ENCODE measurements at places on chromosomes 3 and 15.
A peak's percentile ranks its signal among the peaks of the same experiment; 100 is the strongest.

GRCh38 chr3:184541886-184542562 lies 19.6 kb upstream of the EPHB3 start:
- DNase-seq, result no peak

- DNase-seq, result peak; percentile 28
Measured at GRCh38 chr3:106421909-106422308, 553.1 kb upstream of the CBLB start.

- DNase-seq, result no peak
Measured at GRCh38 chr3:56188201-56188600, 280.1 kb downstream of the ERC2 start.

DNA sequence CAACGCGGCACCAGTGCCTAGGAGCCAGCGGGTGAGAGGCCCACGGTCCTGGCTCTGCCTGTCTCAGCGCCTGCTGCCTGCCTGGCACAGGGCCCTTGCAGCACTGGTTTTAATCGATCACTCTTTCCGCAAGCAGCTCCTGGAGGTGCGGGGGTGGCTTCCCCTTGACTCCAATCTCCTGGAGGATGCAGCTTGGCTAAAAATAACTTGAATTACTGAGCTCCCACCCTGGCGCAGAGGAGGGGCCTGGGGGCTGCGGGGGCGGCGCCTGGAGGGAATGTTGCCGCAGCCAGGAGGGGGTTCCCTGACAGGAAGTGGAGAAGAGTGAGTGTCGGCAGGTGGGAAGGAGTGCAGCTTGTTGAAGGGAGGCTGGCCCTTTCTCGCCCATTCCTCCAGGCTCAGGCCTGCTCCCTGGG lies 9.9 kb upstream of the RPL29 start:
- peak; percentile 28 for DNase-seq

DNA sequence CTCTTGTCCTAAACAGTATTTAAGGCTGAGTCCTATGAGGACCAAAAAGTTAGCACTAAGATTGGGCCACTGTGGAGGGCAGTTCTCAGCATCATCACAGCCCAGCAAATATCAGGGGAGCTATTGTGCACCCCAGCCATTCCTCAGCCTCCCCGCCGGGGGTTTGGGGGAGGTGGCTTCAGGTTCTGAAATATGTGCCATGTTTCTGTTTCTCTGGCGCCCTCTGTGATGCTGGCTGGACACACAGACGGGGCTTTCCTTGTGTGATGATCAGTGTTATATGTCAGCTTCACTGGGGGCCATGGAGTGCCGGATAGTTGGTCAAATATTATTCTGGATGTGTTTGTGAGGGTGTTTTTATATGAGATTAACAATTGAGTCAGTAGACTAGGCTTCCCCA lies 106.8 kb downstream of the GABRG3 start:
- no peak for DNase-seq

GRCh38 chr3:152817400-152817799 lies 17.5 kb upstream of the P2RY1 start:
- DNase-seq, result no peak

GRCh38 chr3:35659768-35660167 lies 20.4 kb downstream of the ARPP21 start:
- DNase-seq, result no peak

- peak; percentile 57 for DNase-seq
Measured at GRCh38 chr3:106688464-106688863, 688.8 kb upstream of the CCDC54 start.

GRCh38 chr3:45330510-45331295 lies 57.7 kb upstream of the LARS2 start:
- no peak for DNase-seq

DNA sequence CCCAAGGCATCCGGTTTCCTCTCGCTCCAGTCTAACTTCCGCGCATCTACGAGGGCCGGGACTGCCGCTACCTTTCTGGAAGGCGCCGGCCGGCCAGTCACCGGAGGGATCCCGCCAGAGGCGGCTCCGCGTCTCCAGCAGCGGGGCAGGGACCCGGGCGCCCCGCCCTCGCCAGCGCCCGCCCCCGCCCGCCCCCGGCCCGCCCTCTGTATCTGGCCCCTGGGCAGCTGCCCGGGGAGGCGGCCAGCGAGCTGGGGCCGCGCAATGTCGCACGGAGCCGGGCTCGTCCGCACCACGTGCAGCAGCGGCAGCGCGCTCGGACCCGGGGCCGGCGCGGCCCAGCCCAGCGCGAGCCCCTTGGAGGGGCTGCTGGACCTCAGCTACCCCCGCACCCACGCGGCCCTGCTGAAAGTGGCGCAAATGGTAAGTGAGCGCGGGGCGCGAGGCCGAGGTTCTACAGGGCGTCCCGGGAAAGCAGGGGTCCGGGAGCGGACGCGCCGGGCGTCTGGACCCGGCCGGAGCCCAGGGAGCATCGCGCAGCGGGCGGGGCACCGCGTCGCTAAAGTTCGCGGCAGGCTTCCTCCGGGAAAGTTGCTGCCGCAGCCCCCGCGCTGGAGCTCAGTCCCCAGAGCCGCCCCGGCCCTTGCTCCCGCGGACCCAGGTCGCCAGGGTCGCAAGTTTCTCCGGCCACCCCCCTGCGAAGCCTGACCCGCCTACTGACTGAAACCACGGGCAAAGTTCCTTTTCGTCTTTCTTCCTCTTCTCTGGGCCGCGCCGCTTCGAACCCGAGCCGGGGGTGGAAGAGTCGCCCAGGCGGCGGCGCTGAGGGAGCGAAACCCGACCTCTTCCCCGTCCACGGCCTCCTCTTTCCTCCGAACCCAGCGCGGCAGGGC lies at the start of gene CMTM7:
TSS of gene CMTM7 (plus strand) at position 211 of the 893 bp plus-strand sequence. CDS start at position 265, 54 bp downstream.
- peak; percentile 22 for DNase-seq

GRCh38 chr3:16066975-16067374 lies 107.5 kb upstream of the GALNT15 start:
- DNase-seq, result peak; percentile 93

- DNase-seq, result no peak
Measured at GRCh38 chr15:69881766-69882165, 216.0 kb downstream of the TLE3 start.

- peak; percentile 43 for DNase-seq
Measured at GRCh38 chr15:63348392-63348791, 33.3 kb downstream of the CA12 start.

GRCh38 chr3:196115678-196116083 lies 33.8 kb upstream of the TFRC start:
- no peak for DNase-seq

- peak; percentile 86 for DNase-seq
Measured at GRCh38 chr15:41660235-41661077, at the start of gene MGA. MGA (plus strand) TSS chr15:41660405.

DNA sequence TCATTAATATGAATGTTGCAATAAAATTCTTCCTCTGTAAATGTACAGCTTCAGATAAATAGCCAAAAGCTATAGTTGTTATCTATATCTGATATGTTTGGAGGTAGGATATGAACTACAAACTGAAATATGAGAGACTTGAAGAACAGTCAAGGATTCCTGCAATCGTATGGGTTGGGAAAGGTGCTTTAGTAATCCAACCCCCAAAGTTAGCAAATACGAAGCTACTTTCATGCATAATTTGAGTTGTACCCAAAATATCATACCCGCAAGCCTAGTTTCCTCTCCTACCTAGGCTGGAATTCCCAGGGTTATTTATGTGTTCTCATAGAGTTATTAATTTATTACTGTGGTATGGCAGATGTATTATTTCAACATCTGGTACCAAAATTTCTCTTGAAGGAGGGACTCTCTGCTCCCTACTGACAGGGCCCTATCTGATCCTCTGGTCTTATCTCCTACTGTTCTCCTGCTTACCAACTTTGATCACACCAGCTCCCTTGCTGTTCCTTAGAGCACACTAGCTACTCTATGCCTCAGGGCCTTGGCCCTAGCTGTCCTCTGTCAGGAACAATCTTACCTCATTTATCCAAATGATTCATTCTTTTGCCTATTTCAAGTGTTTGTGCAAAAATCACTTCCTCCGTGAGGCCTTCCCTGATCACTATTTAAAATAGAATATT lies 140.4 kb upstream of the CCDC54 start:
- no peak for DNase-seq

DNA sequence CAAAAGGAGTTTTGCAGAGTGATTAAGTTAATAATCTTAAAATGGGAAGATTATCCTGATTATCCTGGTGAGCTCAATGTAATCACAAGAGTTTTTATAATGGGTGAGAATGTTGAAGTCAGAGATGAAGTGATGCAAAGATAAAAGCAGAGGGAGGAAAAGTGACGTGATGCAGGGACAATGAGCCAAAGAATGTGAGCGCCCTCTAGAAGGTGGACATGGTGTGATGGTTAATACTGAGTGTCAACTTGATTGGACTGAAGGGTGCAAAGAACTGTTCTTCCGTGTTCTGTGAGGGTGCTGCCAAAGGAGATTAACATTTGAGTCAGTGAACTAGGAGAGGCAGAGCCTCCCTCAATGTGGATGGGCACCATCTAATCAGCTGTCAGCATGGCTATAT lies 569.6 kb upstream of the AGTR1 start:
- DNase-seq, result no peak

- peak; percentile 89 for DNase-seq
Measured at GRCh38 chr3:188507244-188507720, 353.3 kb downstream of the LPP start.

DNA sequence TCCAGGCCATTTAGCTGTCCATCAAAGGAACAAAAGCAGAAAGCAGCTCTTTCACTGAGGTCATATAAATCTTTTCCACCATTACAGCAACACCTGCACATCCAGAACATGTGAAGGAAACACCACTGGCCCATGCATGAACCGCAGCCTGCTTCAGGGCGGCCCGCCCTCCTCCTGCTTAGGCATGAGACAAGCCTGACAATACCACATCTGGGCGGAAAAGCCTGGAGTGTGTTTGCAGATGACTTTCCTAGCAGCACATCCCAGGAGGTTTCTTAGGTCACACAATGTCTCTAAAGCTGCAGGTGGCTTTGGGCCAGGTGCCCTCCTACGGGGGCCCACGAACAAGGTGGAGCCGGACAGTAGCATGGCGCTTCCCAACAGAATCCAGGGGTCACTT lies 19.6 kb downstream of the CYFIP1 start:
- no peak for DNase-seq

DNA sequence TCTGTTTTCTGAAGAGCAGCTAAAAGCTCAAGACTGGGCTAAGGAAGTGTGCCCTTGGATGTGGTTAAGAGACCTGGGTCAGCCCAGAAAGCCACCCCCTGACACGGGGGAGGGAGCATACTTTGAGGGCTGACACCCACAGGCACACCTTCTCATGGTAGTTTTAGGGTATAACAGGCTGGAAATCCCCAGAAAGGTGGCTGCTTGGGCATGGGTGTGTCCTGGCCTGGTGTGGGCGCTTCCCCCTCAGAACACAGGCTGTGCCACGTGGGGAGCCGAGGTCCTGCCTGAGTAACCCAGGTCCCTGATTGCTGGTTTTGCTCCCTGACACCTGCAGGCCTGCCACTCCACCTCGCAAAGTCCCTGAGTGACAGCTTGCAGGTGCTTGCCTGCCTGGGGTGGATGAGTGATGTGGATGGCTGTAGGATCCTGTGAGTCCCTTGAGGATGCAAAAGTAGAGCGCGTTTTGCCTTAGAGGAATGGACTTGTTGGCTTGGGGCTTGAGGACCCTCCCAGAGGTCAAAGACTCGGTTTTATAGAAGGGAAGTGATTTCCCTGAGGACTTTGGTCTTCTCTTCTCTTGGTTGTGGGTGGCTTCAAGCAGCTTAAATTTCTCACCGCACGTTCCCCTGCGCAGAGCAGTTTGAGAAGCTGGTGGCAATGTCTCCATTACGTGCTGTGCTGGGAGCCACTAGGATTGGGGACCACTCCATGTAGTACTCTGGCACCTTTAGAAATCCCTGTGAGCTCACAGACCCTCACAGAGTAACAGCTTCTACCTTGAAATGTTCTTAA lies 94.4 kb downstream of the DNASE1L3 start:
- DNase-seq, result no peak

DNA sequence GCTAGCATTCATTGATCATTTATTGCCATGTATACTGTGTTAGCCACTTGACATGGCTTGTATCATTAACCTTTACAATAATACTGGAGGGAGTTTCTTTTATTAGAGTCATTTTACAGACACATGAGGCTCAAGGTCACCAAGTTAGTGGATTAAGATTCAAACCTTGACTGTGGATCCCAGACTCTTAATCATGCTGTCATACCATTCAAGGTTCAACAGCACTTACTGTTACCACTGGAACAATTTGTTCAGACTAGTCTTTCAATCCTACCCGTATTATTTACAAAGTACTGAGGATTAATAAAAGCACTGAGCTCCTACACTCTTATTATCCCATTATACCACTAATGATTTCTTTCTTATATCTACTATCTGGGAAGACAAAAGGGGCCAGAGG lies 1.2 kb downstream of the COX17 start:
- DNase-seq, result no peak

DNA sequence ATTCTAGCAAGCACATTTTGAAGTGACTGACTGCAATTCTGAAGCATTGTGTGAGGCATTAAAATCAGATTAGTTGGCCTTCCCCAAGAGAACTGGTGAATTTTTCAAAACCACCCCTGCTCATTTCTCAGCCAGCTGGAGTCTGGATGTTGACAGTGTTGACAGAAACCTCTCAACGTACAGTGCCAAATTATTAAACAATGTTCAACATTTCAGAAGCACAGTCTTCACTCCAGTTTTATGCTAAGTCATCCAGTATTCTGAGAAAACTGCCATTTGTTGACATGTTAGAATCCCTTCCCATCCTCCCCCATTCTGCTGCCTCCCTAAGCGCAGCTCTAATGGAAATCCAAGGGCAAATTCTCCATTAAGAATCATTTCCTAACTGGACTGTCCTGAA lies 369.3 kb upstream of the TRIM42 start:
- no peak for DNase-seq

- DNase-seq, result no peak
Measured at GRCh38 chr3:168705412-168705811, 609.7 kb upstream of the GOLIM4 start.

- no peak for DNase-seq
Measured at GRCh38 chr15:57647071-57647790, 55.5 kb downstream of the MYZAP start.

DNA sequence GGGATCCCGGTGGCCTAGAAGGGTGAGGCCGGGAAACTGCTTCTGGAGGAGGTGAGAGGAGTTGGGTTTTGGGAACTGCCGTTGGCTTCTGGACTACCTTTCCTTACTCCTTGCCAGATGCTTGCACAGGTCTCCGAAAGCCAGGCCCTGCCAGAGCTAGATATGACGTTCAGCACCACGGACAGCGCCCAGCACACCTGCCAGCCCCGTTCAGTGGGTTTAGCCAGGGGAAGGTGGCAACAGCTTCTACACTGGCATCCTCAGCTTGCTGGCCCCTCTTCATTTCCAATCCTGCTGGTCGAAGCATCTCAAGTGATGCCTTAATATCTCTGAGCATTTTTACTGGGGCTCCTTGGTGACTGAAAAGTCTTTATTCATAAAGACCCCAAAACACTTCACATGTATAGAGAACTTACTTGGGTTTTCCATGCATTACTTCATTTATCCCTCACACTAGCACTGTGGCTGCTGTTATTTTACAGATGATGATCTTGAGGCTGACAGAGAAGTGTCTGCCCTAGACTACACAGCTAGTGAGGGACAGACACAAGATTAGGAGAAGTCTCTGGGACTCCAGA lies 21.9 kb downstream of the HCN4 start:
- DNase-seq, result peak; percentile 3

Measured in brain microvascular endothelial cell (primary cell).